Kidney (tissue), 22 donors: ENCODE measurements at places on chromosomes 5 and 9. TPM values are rescaled to one million over a fixed set of nuclear protein-coding genes. Genes with fewer than 3 reads are reported as not detected.

- no peak for DNase-seq
These were observed 538.2 kb downstream of the CCDC171 start for GRCh38 chr9:16090907-16091629.

GRCh38 chr5:29367176-29367833, 1826.2 kb upstream of the CDH6 start:
- DNase-seq, result no peak

DNA sequence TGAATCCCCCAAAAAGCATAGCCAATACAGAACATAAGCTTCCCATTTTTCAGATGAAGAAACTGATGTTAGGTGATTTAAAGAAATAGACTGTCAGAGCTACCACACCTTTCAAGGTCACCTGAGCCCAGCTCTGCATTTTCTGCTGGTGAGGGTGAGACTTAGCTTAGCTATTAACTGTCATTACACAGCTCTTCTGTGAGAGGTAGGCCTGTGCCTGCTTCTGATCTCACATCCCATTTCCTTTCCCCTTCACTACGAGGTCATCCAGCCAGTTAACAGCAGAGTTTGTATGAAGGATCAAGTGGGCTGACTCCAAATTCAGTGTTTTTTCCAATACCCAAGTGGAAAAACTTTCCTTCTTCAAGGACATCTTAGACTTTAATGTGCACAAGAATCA, 528.6 kb upstream of the CLINT1 start:
- DNase-seq, result no peak

GRCh38 chr9:137069508-137070091, 757 bp downstream of the SAPCD2 start:
- peak; percentile 33 for DNase-seq

Gene SCAI
- total RNA-seq, result 6.9 TPM

Gene MEF2C
- 75.4 TPM for total RNA-seq

Gene SPATA31A3
- not detected for total RNA-seq

- DNase-seq, result no peak
These were observed 44.5 kb downstream of the TMEM232 start for GRCh38 chr5:110681953-110682352.

- DNase-seq, result no peak
These were observed 294.0 kb downstream of the ZNF608 start for GRCh38 chr5:124452412-124452811.

Gene PRDM9
- total RNA-seq, result not detected

DNA sequence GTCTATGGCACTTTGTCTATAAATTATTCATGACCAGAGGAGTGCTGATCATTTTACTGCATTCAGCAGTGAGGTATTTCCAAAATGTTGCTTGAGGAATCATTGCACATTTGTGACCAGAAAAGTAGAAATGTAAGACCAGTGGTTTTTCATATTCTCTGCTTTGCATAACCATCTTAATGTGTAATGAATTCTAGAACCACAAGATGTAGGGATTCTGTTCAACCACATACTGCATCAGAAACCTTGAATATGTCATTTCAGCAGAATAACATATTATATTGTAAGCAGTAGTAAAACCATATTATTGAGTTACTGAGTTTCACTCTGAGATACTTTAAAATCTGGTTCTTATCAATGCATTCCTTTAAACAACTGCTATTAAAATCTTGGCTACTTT, 1243.4 kb downstream of the MAT2B start:
- DNase-seq, result no peak

GRCh38 chr5:2017540-2018389, 135.0 kb upstream of the IRX4 start:
- DNase-seq, result no peak

Gene BTNL8
- total RNA-seq, result 0.19 TPM

GRCh38 chr9:117224695-117225094, 190.2 kb downstream of the ASTN2 start:
- DNase-seq, result no peak

GRCh38 chr9:33329979-33330378, 39.7 kb downstream of the NFX1 start:
- no peak for DNase-seq

Gene HIGD2A
- total RNA-seq, result 105 TPM

DNA sequence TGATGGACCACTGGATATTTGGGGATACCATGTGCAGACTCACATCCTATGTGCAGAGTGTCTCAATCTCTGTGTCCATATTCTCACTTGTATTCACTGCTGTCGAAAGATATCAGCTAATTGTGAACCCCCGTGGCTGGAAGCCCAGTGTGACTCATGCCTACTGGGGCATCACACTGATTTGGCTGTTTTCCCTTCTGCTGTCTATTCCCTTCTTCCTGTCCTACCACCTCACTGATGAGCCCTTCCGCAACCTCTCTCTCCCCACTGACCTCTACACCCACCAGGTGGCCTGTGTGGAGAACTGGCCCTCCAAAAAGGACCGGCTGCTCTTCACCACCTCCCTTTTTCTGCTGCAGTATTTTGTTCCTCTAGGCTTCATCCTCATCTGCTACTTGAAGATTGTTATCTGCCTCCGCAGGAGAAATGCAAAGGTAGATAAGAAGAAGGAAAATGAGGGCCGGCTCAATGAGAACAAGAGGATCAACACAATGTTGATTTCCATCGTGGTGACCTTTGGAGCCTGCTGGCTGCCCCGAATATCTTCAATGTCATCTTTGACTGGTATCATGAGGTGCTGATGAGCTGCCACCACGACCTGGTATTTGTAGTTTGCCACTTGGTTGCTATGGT, 54.5 kb upstream of the HNRNPA0 start:
- no peak for DNase-seq

- DNase-seq, result no peak
These were observed 11.8 kb downstream of the NPR3 start for GRCh38 chr5:32722957-32723356.

DNA sequence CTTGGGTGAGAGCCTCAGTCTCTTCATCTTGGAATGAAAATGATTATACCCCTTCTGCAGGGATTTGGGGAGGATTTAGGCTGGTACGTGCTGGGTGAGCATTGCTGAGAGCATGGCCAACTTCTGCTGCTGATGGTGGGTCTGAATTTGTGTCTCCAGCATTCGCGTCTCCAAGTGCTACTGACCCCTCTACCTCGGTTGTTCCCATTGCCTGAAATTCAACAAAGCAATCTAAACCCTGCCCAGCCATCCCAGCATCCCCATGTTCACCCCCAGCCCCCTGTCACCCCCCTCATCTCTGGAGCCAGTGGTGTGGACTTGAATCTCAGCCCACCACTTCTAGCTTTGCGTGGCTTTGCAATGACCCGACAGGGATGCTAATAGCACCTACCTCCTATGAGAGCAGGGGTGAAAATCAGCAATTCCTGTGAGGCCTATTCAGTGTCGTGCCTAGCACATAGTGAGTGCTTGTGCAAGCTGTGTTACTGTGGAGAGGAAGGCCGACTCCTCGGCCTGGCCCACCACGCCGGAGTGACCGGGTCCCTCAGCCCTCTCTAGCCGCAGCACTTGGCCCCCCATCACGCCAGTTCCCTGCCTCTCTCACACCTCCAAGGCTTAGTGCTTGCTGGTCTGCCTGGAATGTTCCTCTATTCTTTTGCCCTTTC, 43.4 kb upstream of the SH3PXD2B start:
- no peak for DNase-seq

- DNase-seq, result no peak
These were observed 415.4 kb upstream of the SEMA6A start for GRCh38 chr5:116989995-116990394.

GRCh38 chr9:87088621-87089365, 141.5 kb upstream of the GAS1 start:
- DNase-seq, result no peak

DNA sequence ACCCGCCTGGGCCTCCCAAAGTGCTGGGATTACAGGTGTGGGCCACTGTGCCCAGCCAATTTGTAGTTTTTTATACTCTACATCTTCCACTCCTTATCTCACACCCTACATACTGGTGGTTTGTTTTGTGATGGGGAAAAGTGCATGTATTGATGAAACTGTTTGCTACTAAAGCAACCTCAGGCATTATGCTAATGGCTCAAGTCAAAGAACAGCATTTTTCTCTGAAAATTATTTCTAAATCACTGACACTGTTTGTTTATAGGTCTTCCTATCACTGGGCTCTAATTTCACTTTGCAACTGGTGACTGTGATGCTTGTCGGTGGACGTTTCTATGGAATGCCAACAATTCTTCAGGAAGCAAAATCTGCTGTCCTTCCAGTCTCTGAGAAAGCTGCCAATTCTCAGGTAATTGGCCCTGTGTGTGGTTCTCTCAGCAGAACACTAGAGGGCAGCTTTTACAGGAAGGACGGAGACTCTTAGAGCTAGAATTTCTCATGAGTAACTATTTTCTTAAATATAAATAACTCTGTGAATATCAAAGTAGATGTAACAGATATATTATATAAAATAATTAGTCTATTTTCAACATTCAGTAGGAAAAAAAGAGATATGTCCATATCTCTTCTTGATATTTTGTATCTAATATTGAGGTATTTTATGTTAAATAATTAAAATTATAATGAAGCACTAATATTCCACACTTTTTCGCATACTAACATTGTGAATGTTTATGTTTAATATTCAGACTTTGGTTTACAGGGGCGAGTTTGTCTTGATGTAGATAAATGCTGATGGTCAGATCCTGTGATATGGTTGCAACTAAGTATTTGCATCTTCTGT, 244.1 kb downstream of the ADGRV1 start:
- DNase-seq, result peak; percentile 40

GRCh38 chr5:42840269-42840668, 28.6 kb upstream of the SELENOP start:
- peak; percentile 72 for DNase-seq

Gene LCN12
- 42.9 TPM for total RNA-seq

DNA sequence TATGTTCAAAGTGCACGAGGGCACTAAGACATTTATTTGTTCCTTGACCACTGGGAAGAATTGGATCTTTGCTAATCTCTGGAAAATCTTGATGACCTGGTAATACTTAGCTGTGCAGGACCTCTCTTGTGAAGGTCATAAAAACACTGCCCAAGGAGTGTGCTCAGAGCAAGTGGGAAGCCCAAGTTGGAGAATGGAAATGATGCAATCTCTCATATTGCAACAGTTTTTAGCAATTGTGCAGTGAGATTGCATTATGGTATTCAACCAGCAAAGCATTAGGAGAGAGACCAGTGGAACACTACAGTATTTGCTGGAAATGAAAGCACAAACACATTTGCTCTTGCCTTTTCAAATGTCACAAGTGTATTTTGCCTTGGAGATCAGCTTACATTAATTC, 34.5 kb downstream of the TXNDC8 start:
- no peak for DNase-seq

- DNase-seq, result no peak
These were observed 10.6 kb upstream of the SLC6A19 start for GRCh38 chr5:1190837-1191239.

DNA sequence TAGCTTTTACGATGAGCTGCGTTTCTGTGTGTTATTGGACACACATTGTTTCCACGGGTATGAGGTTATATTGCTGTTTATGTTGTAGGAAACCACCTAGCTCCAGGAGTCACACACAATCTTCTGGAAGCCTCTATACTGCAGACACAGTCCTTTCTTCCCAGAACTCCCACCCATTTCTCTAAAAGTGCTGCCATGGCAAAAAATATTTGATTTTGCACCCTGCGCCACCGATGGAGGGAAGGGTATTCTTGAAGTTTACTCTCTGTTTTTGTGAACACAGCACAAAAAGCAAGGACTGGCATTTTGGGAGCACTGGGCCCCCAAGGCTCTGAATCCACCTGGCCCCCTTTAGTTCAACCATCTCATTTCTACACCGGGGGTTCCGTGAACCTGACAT, 187.5 kb downstream of the ICE1 start:
- no peak for DNase-seq

DNA sequence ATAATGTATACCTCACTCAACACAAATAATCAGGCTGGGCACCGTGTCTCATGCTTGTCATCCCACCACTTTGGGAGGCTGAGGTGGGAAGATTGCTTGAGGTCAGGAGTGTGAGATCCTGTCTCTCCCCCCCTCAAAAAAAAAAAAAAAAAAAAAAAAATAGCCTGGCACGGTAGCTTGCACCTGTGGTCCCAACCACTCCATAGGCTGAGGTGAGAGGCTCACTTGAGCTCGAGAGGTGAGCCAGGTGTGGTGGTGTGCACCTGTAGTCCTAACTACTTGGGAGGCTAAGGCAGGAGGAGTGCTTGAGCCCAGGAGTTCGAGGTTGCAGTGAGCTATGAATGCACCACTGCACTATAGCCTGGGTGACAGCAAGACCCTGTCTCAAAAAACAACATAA, 9.6 kb upstream of the ETF1 start:
- no peak for DNase-seq

Gene ZNF462
- total RNA-seq, result 47.0 TPM

DNA sequence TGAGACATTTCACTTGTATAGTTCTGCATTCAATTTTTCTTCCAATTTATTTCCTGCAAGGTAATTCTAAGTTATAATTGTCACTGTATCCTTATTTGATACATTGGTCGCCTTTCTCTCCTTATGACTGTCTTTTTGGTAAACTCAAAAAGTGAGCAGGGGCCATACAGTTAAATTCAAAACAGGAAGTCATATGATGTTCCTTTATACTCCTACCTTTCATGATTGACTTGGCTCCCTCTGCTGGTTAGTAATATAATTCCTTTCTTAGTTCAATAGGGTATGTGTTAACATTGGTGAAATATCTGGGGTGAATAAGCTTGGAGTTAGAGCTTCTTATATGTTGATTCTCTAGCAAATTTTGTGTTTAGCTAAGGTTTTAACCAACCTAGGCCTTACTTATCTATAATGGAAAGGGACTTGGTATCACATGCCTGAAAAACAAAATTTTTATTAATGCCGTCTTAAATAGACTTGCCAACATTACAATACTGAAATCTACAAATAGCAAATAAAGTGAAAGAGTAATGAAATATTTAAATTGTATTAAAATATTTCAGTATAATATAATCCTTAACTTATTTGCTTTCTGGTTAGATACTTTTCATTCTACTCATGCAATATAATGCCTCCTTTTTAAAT, 6.0 kb upstream of the NIPBL start:
- DNase-seq, result peak; percentile 75

Gene TIMD4
- total RNA-seq, result 8.0 TPM

Gene PKD2L2
- total RNA-seq, result not detected
